Uterus (tissue), 4 donors: ENCODE measurements at places on chromosomes 12 and 14.

GRCh38 chr12:19978193-19978592 lies 390.1 kb upstream of the PDE3A start:
- H3K27ac ChIP-seq: no peak overlapping the region
- H3K36me3 ChIP-seq: no peaks in the 10 kb centered on the region
- no peaks in the 10 kb centered on the region for H3K4me1 ChIP-seq
- no peak for DNase-seq

GRCh38 chr14:95675486-95675885 lies 10.7 kb upstream of the TCL1B start:
- H3K36me3 ChIP-seq: no peaks in the 10 kb centered on the region
- H3K27ac ChIP-seq: no peak overlapping the region
- no peak for DNase-seq
- no peak overlapping the region for H3K4me3 ChIP-seq
- H3K27me3 ChIP-seq: no peaks in the 10 kb centered on the region

DNA sequence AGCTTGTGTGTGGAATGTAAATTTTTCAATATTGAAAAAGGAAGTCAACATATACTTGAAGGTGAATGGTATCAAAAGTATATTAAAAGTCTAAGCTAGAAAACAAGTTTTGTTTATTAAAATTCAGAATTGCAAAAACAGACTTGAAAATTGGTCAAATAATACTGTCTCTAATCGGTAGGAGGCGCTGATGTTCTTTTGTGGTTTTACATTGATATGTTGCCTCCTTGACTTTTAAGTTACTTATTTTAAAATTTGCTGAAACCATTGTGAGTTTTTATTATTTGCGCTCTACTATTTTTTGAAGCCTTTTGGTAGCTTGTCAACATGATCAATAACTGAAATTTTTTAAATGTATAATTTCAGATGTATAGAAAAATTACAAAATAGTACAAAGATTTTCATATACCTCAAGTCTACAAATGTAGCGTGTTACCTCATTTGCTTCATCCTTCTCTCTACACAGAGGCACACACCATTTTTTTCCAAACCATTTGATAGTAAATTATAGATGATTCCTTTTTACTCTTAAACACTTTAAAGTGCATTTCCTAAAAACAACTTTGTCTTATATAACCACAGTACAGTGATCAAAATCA lies 6.9 kb downstream of the RTRAF start:
- no peak overlapping the region for H3K27ac ChIP-seq
- H3K27me3 ChIP-seq: no peaks in the 10 kb centered on the region
- DNase-seq: no peak

- H3K4me3 ChIP-seq: no peak overlapping the region
- no peaks in the 10 kb centered on the region for H3K4me1 ChIP-seq
- no peaks in the 10 kb centered on the region for H3K27me3 ChIP-seq
- DNase-seq: no peak
- no peaks in the 10 kb centered on the region for H3K36me3 ChIP-seq
- no peak overlapping the region for H3K27ac ChIP-seq
Observed at GRCh38 chr12:117469883-117470483, 108.6 kb upstream of the NOS1 start.

DNA sequence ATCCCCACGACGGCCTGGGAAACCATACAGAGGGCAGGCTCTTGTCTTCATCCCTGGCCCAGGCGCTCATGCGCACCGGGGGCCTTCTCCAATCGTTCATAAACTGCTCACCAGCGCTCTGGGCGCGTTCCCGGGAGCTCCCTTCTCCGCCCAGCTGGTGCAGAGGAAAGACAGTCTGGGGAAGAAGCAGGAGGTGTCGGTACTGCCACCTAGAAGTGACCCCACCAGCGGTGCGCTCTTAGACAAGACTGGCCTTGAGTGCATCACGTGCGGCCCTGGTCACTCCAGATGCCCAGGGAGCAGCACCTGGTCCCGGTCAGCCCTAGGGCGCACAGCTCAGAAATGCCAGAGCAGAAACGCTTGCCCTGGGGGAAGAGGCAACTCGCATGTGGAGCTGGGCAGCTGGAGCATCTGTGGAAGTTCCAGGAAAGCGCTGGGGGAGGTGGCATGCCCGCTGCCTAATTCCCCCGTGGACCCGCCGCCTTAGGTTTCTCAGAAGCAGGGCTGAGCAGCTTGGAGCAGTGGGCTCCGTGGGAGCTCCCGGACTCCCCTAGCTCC lies 2.5 kb downstream of the GSC start:
- H3K36me3 ChIP-seq: no peaks in the 10 kb centered on the region
- H3K4me3 ChIP-seq: no peak overlapping the region
- no peaks in the 10 kb centered on the region for H3K4me1 ChIP-seq
- H3K27ac ChIP-seq: no peak overlapping the region
- DNase-seq: no peak
- H3K27me3 ChIP-seq: no peaks in the 10 kb centered on the region

- no peak overlapping the region for H3K4me3 ChIP-seq
- no peaks in the 10 kb centered on the region for H3K4me1 ChIP-seq
- DNase-seq: no peak
- peak overlapping the region; percentile 46 for H3K27ac ChIP-seq
- no peaks in the 10 kb centered on the region for H3K36me3 ChIP-seq
Observed at GRCh38 chr14:68888025-68888850, 90.9 kb downstream of the ACTN1 start.

GRCh38 chr12:38904537-38905479 lies 583 bp downstream of the CPNE8 start:
- peak; percentile 84 for DNase-seq
- no peaks in the 10 kb centered on the region for H3K27me3 ChIP-seq
- peak overlapping the region; percentile 56 for H3K4me3 ChIP-seq
- no peaks in the 10 kb centered on the region for H3K36me3 ChIP-seq
- peak overlapping the region; percentile 85 for H3K27ac ChIP-seq

GRCh38 chr12:57039016-57039798 lies 10.7 kb downstream of the MYO1A start:
- no peaks in the 10 kb centered on the region for H3K4me1 ChIP-seq
- no peaks in the 10 kb centered on the region for H3K27me3 ChIP-seq
- no peak for DNase-seq
- H3K36me3 ChIP-seq: no peaks in the 10 kb centered on the region

DNA sequence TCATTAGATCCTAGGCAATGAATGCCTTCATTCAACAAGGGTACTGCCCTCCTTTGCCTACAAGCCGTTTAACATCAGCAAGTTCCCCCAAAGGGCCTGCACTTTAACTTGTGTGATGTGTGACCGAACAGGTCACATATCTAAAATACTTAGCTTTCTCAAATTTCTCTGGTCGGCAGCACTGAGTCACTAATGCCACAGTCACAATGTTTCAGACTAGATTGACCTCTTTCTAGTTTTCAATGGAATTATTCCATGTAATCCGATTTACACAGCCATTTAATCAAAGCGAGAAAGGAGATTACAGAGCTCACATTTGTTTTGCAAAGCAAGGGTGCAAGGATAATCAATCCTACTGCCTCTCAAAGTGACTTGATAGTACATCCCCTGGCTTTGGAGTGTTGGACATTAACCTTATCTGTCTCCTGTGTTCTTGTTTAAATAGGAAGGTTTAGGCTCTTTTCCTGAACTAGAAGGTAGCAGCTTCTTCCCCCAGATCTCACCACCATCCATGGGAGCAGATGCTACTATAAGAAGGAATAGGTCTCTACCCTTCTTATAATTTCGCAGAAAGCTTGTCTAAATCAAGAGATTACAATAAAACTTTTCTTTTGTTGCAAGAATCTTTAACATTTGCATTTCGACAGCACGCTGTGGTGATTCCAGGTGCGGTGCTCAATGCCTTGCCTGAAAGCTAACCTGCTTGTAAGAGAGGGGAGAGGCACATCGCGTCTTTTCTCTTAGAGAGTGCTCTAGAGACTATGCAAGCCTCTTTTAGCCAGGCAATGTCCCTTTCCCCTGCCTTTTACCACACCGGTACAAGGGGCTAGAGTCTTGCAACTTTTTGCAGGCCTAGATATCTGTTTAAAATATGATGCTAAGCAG lies 1.8 kb downstream of the KITLG start:
- DNase-seq: no peak
- no peaks in the 10 kb centered on the region for H3K27me3 ChIP-seq
- H3K27ac ChIP-seq: peak overlapping the region; percentile 87
- H3K4me1 ChIP-seq: no peaks in the 10 kb centered on the region

GRCh38 chr14:29216268-29217232 lies 450.0 kb downstream of the FOXG1 start:
- no peak for DNase-seq
- H3K27ac ChIP-seq: no peak overlapping the region
- H3K27me3 ChIP-seq: no peaks in the 10 kb centered on the region
- H3K36me3 ChIP-seq: no peaks in the 10 kb centered on the region

DNA sequence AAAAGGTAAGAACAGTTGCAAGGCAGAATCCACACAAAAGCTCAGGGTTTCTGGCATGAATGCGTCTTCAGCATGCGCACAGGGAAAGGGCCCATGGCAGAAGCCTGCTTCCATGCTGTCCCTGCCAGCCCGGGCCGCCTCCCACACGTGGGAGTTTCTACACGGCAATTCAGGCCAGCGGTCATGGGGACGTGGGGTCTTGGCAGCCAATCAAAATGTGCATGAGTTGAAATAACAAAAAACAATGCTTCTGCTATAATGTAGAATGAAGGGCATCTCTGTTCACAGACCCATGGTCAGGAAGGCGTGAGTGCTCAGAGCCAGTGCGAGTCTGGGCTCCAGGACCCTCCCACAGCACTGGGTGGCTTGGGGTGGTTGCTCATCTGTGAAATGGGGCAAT lies 28.6 kb downstream of the AMN start:
- no peaks in the 10 kb centered on the region for H3K27me3 ChIP-seq
- no peak overlapping the region for H3K4me3 ChIP-seq
- no peak overlapping the region for H3K27ac ChIP-seq
- DNase-seq: peak; percentile 36

DNA sequence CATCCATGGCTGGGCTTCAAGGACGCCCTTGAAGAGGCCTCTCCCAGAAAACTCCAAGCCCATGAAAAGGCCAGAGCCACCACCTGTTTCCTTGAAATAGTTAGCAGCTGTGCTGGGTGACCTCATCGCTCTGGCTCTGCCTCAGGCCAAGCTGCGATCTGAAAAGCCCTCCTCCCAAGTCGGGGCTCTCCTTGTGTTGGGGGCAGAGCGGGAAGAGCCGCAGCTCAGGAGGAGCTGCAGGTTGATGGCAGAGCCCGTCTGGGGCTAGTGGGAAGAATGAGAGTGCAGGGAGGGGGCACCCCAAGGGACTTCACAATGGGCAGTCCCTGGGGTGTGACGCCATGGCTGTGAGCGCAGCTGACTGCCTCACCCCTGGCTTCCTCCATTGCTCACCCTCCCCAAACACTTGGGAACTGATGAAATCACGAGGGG lies 50.0 kb upstream of the STON2 start:
- peak; percentile 41 for DNase-seq
- H3K4me1 ChIP-seq: no peaks in the 10 kb centered on the region
- H3K27me3 ChIP-seq: no peaks in the 10 kb centered on the region
- H3K4me3 ChIP-seq: no peak overlapping the region
- H3K36me3 ChIP-seq: no peaks in the 10 kb centered on the region

DNA sequence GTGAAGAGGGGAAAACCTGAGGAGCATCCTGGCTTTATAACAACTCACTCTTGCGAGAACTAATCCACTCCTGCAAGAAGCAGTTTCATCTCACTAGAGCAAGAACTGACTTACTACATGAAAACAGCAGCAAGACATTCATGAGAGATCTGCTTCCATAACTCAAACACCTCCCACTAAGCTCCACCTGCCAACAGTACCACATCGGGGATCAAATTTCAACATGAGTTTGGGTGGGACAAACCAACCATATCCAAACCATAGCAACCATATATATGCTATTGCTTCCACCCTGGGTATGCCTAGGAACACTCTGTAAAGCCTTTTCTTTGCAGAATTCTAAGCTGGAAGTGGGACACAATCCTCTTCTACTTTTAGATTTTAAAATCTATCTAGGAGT lies 13.9 kb upstream of the AVPR1A start:
- no peak for DNase-seq
- H3K4me1 ChIP-seq: no peaks in the 10 kb centered on the region
- no peak overlapping the region for H3K27ac ChIP-seq
- H3K27me3 ChIP-seq: no peaks in the 10 kb centered on the region
- H3K4me3 ChIP-seq: no peak overlapping the region

DNA sequence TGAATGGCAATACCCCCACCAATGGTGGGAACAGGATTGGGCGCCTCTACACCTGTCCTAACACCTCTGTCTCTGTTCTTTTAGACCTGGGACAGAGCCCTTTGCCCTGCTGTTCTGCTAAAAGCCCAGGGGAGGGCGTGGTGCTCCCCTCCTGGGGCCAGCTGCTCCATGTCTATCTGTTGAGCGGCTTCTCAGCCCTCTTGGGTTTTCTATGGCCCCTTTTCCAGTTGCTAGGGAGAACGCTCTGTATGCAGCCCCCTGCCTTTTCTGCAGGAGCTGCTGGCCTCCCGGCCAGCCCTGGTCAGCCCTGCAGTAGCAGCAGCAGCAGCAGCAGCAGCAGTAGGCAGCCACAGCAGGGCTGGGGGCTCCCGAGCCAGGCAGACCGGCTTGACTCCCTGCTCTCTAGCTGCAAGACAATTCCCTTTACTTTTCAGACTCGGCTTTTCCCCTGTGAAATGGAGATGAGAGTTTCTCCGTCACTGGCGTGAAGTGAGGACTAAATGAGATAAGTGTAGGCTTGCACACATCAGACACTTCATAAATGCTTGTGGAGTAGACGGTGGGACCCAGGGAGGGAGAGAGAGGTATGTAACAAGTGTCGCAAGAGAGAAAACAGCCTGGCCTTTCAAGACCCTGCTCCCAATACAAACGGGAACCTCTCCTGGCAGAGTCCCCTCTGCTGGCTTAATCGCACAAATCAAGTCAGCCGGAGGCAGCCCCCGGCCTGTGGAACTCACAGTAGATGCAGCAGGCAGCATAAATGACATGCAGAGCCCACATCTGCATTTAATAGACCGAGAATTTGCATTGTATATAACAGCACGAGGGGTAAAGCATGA lies 1.0 kb downstream of the RTL1 start:
- no peak overlapping the region for H3K4me3 ChIP-seq
- H3K27ac ChIP-seq: no peak overlapping the region
- no peaks in the 10 kb centered on the region for H3K4me1 ChIP-seq
- DNase-seq: no peak
- H3K36me3 ChIP-seq: no peaks in the 10 kb centered on the region
- H3K27me3 ChIP-seq: no peaks in the 10 kb centered on the region
